ENCODE measurements at places on chromosomes 1 and 21.

DNA sequence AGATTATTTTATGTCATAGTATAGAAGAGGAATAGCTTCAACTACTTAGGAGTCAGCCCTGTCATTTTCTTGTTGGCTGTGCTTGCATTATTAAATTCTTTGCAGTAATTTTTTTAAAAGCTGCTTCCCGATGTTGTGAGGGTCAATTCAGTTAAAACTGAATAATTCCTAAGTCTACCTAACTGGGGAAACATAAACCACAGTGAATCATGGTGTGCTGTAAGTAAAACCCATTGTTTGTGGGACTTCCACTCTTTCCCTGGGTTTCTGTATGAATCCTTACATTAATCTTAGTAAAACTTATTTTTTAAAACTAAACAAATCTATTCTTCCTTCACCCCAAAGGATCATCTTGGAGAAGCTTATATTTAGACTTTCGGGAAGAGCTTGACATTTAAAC, 4.4 kb downstream of the SUCO start:
- no peak for DNase-seq

DNA sequence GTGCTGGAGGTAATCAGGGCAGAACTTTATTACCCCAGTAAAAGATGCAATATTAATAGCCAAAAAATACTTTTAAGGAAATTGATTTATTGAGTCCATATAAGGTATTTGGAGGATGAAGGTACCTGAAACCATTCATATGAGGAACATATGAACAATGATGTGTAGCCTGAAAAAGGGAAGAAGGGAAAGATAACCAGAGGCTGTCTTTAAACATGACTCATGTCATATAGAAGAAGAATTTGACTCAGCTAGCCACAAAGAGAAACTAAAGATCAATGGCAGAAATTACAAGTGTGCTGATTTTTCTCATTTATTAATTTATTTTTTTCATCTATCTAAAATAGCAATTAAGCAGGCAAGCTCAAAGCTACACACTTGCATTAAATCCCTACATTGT, 136.2 kb upstream of the DUSP10 start:
- no peak for DNase-seq

- DNase-seq, result no peak
Measured at GRCh38 chr1:53255031-53255430, 16.7 kb upstream of the MAGOH start.

DNA sequence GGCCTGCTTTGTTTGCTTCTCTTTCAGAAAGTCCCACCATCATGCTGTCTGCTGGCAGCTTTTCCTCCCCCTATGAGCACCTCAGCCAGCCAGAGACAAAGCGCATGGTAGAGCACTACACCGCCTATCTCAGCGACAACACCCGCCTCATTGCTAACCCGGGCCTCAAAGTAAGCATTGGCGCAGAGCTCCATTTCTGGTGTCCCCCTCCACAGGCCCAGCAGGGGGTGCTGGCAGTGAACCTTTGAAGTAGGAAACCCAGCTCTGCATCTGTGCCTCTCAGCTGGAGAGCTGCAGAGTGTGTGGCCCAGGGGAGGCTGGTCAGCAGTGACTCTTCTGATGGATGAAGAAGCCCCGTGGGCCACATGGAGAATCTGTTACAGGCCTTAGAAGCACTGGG, 81.2 kb upstream of the RAVER2 start:
- DNase-seq, result no peak

GRCh38 chr21:46294647-46295176, 8.6 kb downstream of the YBEY start:
- no peak for DNase-seq

DNA sequence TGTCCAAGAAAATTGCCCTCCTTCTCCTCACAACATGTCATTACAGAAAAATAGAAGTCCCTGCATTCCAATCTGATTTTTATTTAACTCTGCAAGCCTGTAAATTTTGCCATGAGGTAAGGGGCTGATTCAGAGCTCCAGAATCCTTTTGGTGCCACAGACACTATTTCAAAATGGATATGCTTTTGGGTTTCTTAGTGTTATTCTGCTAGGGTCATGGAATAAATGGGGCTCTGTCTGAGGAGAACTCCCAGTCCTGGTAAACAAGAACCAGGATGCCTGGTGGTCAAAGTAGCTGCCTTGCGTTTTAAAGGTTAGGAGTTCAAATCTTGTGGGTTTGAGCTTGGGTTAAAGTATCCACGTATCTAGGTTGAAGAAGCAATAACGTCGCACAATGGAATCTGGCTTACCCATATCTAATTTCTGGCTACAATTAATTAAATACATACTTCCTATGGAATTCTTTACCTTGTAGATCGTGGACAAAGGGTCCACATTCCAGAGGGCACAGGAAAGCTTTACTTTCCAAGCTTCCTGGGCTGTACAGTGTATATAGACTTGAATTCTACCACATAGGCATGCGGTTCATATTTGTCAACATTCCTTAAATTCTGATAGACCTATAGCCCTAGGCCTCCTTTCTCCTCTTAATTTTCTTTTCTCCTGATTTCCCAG, 98.0 kb upstream of the CDC42BPA start:
- no peak for DNase-seq

- no peak for DNase-seq
Measured at GRCh38 chr1:232725305-232726047, 79.7 kb upstream of the MAP10 start.

- no peak for DNase-seq
Measured at GRCh38 chr1:24872061-24872850, 57.8 kb downstream of the RUNX3 start.

DNA sequence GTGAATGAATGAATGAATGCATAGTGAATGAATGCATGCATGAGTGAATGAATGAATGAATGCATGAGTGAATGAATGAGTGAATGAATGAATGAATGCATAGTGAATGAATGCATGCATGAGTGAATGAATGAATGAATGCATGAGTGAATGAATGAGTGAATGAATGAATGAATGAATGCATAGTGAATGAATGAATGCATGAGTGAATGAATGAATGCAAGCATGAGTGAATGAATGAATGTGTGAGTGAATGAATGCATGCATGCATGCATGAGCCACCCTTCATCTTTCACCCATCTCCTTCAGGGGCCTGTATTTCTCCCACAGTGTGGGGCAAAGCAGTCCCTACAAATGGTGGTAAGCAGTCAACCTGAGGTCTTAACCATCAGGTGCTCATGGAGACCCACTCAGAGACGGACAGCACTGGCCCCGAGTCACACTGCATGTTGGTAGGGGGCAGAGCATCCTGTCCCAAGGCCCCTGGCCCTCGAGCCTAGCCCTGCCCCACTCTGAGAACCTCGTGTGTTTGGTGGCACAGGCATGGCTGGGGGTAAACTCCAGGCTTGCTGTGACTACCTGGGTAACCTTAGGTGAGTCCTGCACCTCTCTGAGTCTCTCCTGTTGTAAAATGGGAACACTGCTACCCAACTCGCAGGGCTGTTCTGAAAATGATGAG, 28.0 kb upstream of the PAX7 start:
- no peak for DNase-seq

DNA sequence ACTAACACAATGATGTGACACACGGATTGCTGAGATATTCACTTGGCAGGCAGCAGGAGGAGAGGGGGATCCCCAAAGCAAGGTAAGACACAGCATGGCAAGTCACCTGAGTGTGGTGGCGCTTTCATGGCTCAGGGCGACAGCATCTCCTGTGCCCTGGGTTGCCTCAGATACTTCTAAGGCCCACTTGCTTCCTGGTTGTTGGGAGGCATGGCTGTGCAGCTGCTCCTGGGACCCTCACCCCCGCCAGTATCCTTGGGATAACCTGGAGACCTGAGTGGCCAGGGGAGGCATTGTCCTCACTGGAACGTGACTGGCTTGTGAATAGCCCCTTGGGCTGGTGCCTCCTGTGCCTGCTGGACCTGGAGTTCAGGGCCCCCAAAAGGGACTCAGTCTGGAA, 69.8 kb downstream of the STUM start:
- no peak for DNase-seq

GRCh38 chr1:172761581-172762486, 102.9 kb downstream of the FASLG start:
- DNase-seq, result no peak
